Cerebellar cortex (tissue), 1 donor: ENCODE measurements at places on chromosomes 7 and 10.

GRCh38 chr7:151599401-151600227 lies 79.9 kb upstream of the RHEB start:
- no peak for DNase-seq

GRCh38 chr10:58590924-58591323 lies 78.3 kb downstream of the BICC1 start:
- DNase-seq = no peak

DNA sequence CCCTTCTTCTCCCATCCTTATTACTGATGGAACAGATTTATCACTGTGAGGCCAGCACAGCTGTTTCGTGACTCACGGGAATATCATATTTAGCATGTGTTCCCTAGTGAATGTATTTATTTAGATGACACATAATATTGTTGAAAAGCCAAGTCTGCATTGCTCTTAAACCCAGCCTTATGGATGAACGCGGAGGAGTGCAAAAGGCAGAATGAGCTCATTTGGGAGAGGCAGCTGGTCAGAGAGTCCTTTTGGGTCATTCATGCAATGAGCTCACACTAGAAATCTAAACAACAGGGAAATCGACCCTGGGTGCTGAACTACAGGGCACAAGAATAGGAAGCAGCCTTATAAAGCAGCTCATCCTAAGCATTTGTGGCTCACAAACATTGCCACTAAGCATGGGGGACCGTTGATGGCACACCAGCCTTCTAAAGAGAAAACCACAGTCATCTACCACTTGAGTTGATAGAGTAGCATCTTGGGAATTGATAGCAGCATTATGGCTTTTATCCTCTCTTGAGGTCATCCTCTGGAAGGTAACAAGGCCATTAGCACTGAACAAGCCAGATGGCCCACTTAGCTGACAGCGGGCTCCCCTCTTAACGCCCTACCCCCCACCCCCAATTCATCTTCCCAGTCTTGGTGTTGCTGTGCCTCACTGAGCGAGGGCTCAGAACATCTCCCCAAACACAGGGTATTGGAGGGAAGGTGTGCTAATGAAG lies 32.9 kb upstream of the SDK1 start:
- no peak for DNase-seq

DNA sequence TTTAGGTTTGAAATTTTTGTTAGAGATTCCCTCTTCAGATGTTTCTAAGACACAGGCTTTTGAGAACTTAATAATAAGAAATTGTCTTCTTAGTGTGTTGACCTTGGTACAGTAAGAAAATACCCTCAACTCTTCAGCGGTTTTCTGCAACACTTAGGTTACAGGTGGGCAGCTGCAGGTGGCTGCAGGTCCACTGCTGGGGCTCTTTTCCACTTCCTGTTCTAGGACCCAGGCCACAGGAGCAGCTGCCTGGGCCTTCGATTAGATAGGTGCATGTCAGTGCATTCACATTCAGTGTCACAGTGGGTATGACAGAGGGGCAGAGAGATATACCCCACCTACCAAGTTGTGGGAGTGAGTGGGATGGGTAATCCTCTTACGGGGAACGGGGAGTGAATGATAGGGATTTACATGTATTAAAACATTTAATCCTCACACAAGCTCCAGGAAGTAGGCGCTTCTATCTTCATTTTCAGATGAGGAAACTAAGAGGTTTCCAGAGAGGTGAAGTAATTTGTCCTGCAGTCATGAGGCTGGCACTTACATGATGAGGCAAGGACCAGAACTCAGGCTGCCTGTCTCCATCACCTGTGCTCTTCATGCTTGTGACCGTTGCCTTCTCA lies 20.2 kb upstream of the SUV39H2 start:
- DNase-seq = no peak

DNA sequence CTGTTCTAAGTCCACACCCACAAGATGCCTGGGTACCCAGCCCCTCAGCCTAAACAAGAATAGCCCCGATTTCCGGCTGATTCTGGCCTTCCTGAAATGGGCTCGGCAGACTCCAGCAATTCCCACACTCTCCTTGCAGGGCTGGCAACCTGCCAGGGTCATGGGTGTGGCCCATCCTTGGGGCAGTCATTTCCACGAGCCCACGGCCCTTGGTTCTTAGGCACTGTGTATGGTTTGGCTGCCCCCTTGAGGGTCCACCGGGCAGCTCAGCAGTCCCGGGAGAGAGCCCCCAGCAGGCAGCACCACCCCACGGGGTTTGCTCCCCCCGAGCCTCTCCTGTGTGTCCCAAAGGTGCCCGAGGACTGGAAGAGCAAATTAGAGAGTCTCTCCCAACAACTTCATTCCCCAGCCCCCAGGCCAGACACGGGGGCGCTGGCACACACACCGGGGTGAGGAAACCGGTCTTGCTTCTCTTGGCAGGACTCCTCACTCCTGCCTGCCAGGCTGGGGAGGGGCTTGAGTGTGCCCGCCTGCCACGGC lies 142.2 kb downstream of the EMX2 start:
- DNase-seq = no peak

DNA sequence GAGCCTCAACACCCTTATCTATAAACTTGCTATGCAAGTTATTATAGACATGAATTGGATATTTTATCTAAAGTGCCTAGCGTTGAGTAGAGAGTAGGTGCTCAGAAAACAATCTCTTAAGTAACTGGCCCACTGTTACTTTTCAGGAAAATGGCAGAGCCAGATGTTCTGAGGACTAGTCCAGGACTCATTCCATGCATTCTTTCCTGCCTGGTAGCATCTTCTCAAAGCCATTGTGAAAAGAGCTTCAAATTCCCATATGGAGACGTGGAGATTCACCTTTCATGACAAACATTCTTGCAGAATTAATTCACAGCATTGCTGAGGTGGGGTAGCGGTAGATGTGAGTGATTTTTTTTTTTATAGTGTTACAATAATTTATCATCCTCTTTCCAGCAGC lies 35.9 kb upstream of the ITPRID1 start:
- DNase-seq = no peak
